ENCODE measurements at places on chromosomes 2 and 18.

- DNase-seq = no peak
Measured at GRCh38 chr2:37181726-37182684, 6.5 kb downstream of the SULT6B1 start.

DNA sequence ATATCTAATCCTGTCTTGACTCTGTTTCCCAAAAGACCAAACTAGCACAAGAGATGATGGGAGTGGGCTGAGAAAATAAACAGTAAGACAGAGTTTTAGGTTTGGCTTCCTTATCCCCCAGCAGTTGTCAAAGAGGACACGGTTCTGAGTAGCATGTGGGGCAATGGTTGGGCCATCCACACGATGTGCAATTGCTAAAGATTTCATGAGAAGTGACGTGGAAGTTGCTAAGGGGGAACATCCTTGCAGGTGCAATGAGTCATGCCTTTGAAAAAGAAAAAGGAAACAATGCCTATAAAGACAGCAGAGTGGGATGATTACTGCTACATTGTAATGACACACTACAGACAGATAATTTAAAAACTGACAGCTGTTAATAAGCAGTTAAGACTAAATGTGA is 1395.8 kb downstream of the LRP1B start:
- no peak for DNase-seq

DNA sequence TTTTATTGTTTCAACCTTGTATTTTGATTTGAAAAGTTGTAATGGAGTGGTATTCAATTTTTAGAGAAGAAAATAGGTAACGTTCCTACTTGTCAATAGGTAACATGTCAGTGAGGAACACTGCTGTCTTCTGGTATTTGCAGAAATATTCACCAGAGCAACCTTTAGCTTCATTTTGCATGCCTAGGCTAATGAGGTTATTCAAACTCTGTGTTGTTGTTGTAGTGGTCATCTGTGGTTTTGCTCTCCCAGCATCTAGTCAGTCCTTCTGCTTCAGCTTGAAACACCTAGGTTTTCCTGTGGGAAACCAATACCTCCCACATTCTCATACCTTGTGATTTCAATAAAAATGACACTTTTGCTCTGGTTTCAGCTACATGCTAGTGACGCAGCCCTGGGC is 98.4 kb downstream of the LYPD6 start:
- no peak for DNase-seq

DNA sequence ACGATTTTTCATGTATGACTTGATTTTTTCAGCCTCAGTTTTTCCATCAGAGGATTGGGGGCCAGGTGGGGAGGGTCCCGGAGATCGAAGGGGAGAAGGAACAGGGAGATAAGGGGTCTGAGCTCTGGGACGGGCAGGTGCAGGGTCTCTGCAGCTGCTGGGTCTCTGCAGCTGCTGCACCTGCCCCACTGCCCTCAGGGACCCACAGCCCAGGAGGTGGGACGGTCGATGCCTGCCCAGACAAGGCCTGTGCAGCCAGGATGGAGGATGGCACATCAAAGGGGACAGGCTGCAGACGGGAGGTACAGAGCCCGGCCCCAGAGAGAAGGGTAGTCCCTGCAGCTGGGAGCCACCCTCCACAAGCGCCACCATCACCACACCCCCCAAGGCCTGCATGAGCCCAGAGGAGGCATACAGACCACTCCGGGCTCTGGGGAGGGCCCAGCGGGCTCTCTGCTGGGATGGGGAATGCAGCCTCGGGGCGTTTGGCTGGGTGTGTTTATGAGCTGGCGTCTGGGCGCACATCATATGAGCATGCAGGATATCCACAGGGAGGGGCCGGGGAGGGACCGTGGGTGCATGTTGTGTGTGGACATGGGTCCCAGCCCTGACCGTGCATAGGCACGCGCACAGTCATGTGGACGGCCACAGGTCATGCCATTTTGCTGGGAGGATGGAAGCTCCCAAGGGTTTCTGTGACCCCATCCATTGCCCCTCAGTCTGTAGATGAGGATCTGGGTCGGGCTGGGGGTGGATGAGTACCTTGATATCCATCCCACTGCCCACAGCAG is 34.9 kb upstream of the GPC1 start:
- no peak for DNase-seq

DNA sequence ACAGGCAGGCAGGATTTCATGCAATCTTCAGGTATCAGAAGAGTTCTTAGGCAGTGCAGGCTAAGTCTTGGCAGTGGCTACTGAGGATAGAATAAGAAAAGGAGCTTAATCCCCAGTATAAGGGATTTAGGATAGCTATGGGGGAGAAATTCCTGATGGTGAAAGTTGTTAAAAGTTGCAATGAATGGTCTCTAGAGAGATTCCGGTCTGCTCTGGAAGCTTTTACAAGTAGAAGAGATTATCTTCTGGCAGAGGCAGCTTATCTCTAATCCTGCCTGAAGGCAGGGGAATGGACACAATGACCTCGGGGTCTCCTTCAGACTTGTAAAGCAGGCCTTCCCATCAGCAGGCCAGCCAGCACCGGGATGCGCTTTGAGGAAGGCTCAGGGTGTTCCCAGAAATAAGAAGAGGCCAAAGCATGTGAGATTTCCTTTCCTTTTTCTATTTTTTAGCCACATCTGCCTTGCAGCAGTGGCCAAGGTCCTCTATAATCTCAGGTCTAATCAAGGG is 253.9 kb upstream of the KLHL29 start:
- DNase-seq = no peak

- DNase-seq = no peak
Measured at GRCh38 chr2:62363166-62363565, 142.8 kb downstream of the TMEM17 start.

- DNase-seq = no peak
Measured at GRCh38 chr2:105443617-105444598, 45.1 kb upstream of the FHL2 start.

DNA sequence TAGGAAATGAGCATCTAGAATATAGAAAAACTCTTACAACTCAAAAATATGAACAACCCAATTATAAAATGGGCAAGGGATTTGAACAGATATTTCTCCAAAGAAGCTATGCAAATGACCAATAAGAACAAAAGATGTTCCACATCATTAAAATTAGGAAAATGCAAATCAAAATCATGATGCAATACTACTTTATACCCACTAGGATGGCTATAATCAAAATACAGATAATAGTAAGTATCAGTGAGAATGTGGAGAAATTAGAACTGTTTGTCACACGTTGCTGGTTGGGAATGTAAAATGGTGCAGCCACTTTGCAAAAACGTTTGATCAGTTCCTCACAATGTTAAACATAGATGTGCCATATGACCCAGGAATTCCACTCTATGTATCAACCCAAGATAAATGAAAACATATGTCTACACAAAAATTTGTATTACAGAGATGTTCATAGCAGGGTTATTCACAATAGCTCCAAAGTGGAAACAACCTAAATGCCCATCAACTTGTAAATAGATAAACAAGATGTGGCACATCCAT is 558.4 kb downstream of the SLC4A3 start:
- DNase-seq = no peak

GRCh38 chr2:70894765-70895164 is 40.9 kb upstream of the ATP6V1B1 start:
- no peak for DNase-seq

- no peak for DNase-seq
Measured at GRCh38 chr2:233091595-233092375, 31.6 kb downstream of the INPP5D start.

- no peak for DNase-seq
Measured at GRCh38 chr2:20478961-20479360, 32.1 kb downstream of the RHOB start.

- no peak for DNase-seq
Measured at GRCh38 chr2:8607606-8608005, 74.2 kb upstream of the ID2 start.

DNA sequence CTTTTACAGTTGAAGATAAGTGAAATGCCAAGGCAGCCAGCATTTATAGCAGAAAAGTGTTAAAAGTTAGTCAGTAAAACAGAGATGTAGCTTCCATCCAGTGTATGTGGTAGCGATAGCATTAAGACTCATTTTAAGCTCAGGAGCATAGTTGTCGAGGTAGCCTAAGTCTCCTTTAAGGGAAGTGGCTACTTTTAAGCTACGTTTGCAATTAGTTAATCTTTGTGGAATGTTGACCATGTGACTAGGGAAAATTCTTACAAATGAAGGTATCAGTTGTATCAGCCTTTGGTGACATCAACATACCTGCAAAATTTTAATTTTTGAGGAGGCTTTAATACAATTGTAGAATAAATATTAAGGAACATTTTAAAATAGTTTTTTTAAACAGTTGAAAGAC is 61.9 kb downstream of the LHCGR start:
- DNase-seq = peak; percentile 34

DNA sequence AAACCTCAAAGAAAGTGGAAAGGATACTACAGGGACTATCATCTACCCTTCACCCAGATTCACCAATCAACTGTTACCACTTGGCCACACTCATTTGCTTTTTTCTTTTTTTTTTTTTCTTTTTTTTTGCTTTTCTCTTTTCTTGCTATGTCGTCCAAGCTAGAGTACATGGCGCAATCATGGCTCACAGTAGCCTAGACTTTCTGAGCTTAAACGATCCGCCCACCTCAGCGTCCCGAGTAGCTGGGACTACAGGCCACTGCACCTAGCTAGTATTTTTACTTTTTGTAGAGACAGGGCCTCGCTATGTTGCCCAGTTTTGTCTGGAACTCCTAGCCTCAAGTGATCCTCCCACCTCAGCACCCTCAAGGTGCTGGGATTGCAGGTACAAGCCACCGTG is 24.0 kb downstream of the BIN1 start:
- no peak for DNase-seq

DNA sequence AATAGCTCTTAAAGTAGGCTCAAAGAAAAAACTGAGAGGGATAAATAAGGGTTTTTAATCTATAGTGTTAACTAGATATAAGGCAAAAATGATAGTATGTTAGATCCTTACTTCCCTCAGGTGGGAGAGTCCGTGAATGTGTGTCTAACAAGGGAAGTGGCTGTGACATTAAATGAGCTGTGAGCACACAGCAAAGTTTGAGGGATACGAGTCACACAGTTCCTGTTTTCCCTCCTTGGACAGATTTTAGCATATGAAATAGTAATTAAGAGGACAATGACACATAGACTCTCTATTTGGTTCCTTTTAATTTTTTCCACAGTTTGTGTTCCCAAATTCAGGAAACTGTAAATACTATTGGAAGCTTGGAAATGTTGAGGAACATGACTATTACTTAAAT is 148.4 kb upstream of the CAVIN2 start:
- peak; percentile 27 for DNase-seq

DNA sequence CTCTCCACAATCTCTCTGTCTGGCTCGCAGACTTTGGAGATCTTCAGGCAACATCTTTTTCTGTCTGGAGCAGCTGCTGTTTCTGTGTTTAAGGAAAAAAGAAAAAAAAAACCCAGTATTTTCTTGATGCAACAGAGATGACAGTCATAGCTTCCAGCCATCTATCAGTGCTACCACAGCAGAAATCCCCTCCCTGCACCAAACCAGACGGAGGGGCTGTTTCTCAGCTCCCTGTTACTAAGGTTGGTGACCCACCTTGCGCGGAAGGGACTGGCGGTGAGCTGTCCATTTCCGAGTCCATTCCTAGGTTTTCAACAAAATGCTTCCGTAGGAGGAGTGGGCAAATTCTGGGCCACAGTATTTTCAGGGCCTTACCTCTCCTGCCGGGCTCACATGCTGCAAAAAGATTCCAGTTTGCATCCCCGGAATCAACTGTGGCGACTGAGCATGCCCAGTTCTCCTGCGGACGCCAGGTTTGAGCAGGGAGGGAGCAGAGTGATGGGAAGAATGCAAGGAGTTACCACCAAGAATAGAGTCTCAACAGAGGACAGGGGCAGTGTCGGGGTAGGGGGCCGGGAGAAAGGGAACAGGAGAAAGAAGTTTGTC is 1.2 kb downstream of the SLC4A10 start:
- DNase-seq = no peak

DNA sequence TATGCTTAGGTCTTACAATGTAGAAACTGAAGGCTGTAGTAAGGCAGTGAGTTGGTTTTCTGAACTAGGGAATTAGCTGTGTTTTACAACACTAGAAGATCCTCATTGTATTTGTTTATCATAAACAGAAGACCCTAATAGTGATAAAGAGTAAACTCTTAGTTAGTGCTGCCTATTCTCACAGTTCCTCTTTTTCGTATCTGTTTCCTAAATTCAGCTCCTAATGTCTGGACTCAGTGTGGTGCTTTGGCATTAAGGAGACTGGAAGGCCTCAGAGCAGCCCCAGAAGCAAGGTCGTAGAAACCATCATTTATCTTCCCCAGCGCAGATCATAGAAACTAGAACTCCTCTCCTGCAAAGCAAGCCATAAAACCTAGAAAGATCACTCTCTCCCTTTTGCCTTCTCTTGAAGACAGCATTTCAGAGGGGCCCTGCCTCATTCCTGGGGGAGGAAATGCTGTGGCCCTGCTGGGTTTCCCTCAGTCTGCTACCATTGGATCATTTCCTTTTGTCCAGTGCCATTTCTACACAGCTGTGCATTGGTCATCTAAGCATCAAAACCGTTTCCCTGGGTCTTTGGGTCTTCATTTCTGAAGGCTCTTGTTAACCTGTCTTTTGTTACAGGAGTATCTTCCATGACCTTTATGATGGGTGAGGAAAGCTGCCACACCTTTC is 4.7 kb downstream of the ACP1 start:
- DNase-seq = no peak

GRCh38 chr2:238284802-238285515 is 3.5 kb downstream of the PER2 start:
- DNase-seq = no peak

GRCh38 chr2:96534701-96535181 is 1.8 kb upstream of the ARID5A start:
- no peak for DNase-seq

- DNase-seq = no peak
Measured at GRCh38 chr2:85830645-85831044, 58.1 kb downstream of the ST3GAL5 start.

All from HAP-1 (cell line).